ENCODE measurements at places on chromosomes 11 and 22.

DNA sequence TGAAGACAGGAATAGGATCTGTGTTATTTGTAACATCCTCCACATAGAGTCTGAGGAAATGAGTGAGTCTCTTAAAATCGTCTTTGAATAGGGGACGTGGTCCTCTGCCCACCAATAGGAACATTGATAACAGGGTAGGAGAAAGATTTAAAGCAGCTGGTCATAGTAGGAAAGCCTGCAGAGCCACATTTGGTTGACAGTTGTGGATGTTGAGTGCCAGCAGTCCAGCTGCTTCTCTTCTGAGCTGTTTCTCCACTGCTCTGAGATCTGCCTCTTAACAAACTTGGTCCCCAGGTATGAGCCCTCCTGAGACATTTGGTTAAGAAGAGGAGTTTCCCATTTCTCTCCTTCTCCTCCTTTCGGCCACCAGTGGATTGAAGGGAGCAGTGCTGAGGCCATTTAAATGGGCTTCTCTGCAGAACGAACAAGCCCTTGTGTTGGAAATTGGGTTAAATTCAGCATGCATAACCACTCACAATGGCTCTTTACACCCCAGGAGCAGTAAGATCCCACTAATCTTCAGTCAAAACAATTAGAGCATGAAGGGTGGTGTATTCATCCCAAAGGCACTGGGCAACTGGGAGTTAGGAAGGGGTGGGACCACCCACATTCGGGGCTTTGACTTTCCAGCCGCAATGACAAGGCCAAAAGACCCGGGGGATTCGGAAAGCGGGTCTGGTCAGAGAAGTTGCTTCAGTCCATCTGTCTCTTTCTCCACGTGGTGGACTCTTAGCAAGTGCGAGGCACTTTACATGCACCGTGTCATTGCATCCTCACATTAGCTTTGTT lies 32.3 kb downstream of the MIAT start:
- DNase-seq = no peak

DNA sequence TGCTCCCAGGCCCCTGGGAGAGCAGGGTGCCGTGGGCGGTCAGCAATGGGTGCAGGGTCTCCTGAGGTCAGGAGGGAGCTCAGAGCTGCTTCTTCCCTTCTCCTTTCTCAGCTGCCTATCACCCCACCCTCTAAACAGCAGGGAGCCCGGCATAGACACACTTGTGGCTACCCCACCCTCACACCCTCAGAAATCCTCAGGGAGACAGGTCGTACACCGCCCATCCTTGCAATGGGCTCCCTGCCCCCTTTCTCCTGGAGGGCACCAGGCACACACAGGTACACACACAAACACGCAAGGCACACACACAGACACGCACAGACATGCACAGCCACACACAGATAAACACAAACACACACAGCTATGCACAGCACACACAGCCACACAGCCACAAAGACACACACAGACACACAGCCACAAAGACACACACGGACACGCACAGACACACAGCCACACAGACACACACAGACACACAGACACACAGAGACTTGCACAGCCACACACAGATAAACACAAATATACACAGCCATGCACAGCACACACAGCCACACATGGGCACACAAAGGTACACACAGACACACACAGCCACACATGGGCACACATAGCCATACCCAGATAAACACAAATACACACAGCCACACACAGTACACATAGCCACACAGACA lies 44.9 kb upstream of the TH start:
- DNase-seq = no peak

GRCh38 chr22:26471522-26471921 lies 12.1 kb downstream of the HPS4 start:
- peak; percentile 50 for DNase-seq

GRCh38 chr11:130131961-130132850 lies 27.4 kb upstream of the ST14 start:
- DNase-seq = peak; percentile 41

DNA sequence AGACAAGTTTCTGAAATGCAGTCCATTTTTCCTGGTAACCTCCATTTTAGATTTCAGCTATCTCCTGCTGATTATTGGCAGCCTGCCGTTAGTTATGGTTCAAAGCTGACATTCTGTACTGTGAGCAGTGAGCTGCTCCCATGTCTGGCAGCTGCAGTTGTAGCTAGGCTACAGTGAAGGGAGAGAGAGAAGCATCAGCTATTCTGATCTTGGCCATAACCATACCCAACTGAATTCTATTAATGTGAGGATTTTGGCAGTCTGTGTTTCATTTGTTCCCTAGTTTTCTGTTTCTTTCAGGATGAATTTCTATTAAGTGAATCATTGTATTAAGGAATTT lies 33.4 kb downstream of the SIK2 start:
- no peak for DNase-seq

DNA sequence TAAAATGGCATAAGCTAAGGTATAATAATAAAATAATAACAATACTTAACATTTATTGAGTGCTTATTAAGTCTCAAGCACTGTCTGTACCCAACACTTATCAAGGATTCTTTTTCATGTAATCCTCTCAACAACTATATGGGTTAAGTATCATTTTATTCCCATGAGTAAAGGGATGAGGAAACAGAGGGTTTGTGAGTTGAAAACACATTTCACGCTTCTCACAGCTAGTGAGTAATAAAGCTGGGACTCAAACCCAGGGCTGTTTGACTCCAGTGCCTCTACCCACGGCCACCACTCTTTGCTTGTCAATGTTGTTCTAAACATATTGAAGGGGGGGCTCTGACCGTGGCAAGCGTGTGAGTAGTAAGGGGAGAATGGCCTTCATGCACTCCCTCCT lies 8.7 kb downstream of the CD3E start:
- DNase-seq = no peak

GRCh38 chr22:37208401-37209139 lies 3.7 kb downstream of the SSTR3 start:
- no peak for DNase-seq
